ENCODE measurements at places on chromosomes 1 and 21.

DNA sequence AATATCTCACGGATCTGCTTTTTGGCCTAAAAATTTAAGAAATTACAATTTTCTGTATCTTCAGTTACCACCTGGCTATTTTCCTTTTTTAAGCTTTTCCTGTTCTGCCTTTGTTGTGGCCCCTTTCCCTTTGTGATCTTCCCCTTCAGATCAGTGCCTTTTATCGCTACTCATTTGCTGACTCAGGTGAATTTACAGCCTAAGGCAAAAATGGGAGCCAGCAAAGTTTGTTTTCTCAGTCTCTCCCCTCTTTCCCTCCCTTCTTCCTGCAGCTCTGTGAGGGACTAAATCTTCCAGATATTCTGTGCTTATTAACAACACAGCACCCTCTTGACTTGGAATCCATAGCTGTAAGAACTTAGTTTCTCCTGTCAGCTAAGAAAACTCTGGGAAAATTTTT, 5.3 kb upstream of the PRRC2C start:
- DNase-seq = no peak

- DNase-seq = no peak
Observed at GRCh38 chr1:43968348-43968948, 1.4 kb upstream of the DPH2 start.

GRCh38 chr1:177448036-177448615, 277.4 kb downstream of the BRINP2 start:
- no peak for DNase-seq

GRCh38 chr1:8096105-8097011, 70.2 kb upstream of the ERRFI1 start:
- no peak for DNase-seq

GRCh38 chr1:62336995-62337705, 17.9 kb upstream of the KANK4 start:
- no peak for DNase-seq

- no peak for DNase-seq
Observed at GRCh38 chr1:110610084-110610483, 3.9 kb upstream of the KCNA2 start.
